ENCODE measurements at places on chromosomes 3 and 15. TPM values are rescaled to one million over a fixed set of nuclear protein-coding genes. Genes with fewer than 3 reads are reported as not detected.

Gene HPS3
- total RNA-seq: 18.0 TPM

Gene DNAJC17
- 43.6 TPM for total RNA-seq

Gene DAZL
- not detected for total RNA-seq

Gene FAM219B
- total RNA-seq: 39.3 TPM

Gene HGD
- 0.58 TPM for total RNA-seq

Gene UPK1B
- 0.41 TPM for total RNA-seq

DNA sequence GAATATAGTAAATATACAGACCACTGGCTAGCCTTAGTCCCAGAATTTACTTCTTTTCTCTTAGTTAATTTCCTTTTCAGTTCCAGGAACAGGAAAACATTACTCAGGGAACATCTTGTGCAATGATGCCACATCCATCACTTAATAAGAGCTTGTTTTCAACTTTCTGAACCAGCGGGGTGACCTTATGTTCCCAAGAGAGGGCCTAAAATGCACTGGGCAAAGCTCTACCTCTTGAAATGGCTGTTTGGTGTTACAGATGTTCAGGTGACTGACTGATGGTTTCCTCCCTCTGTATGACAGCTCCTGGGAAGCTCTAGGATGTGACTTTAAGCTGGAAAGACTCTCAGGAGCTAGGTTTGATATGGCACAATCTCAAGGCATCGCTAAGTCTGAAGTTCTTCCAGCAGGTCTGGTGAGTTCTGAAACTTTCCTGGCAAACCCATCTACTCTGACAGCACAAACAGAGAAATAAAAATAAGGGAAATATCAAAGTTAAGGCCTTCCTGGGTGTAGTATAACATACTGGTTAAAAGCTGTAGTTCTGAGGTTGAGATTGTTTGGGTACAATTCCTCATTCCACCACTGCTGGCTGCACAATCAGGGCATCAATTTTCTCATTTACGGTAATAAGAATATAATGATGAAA, 98.6 kb downstream of the ZIC1 start:
- no peaks in the 10 kb centered on the region for H3K27me3 ChIP-seq
- H3K36me3 ChIP-seq: no peaks in the 10 kb centered on the region

- H3K27ac ChIP-seq: no peak overlapping the region
- H3K4me3 ChIP-seq: no peak overlapping the region
- H3K4me1 ChIP-seq: no peaks in the 10 kb centered on the region
- peaks cover 9% of the 10 kb centered on the region for H3K27me3 ChIP-seq
- no peak for DNase-seq
- no peaks in the 10 kb centered on the region for H3K36me3 ChIP-seq
Measured at GRCh38 chr15:61715082-61715481, 345.2 kb downstream of the VPS13C start.

DNA sequence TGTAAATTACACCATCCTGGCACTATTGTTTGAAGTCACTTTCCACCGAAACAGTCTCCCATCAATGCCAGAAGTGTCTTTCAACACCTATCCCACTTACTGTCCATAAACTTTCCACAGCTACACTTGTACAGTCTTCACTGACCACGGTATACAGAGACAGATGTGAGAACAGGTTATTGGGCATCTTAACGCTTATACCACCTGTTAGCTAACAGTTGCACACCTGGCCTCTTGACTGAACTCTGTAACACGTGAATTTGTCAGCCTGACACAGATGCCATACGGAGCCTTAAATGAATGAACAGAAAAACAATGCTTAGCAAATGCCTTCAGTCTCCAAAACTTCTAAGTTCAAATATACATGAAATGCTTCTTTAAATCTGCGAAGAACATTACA, 440.5 kb downstream of the SHQ1 start:
- H3K36me3 ChIP-seq: peaks cover 14% of the 10 kb centered on the region
- no peak for DNase-seq

GRCh38 chr15:66474135-66474534, 23.4 kb downstream of the SNAPC5 start:
- peaks cover 19% of the 10 kb centered on the region for H3K36me3 ChIP-seq
- DNase-seq: no peak
- H3K27ac ChIP-seq: no peak overlapping the region
- H3K4me3 ChIP-seq: no peak overlapping the region
- no peaks in the 10 kb centered on the region for H3K27me3 ChIP-seq
- peaks cover 56% of the 10 kb centered on the region for H3K4me1 ChIP-seq

DNA sequence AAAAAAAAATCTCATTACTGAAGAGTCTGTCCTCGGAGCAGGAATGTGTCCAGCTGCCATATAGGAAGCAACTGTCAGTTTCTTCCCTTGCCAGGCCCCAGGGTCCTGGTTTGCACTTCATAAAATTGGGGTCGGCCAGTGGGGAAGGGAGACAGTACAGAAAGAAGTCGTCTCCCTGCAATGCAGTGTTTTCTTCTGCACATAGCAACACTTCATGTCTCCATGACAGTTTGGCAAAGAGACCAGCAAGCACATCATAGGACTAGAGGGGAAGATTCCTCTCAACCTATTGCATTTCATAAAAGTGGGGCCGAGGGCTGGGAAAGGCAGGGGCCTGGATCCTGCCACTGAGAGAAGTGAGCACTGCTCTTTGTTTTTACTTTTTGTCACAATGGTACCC, 138.2 kb upstream of the HACD2 start:
- peaks cover 5% of the 10 kb centered on the region for H3K27me3 ChIP-seq
- H3K4me3 ChIP-seq: no peak overlapping the region
- DNase-seq: no peak

DNA sequence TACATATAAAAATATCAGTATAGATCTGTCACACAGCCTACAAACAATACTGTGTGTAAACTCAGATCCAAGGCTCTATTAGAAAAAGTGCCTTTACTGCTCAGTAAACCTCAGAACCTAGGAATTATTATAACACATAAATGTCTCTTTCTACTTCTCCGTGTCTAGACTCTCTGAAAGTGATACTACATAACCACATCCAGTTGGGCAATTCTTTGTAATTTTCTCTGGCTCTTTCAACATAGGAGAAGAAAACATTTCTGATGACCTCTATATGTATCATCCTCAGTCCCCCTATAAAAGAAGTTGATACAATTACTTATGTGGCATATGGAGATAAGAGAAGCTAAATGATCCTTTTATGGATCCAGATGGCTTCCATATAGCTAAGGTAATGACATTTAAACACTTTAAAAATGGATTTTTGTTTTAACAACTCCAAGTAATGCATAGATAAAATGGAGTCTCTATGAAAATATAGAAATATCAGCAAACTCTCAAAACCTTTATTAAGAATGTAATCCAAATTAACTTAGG, 104.5 kb downstream of the LSAMP start:
- H3K4me1 ChIP-seq: no peaks in the 10 kb centered on the region
- H3K27ac ChIP-seq: no peak overlapping the region
- no peaks in the 10 kb centered on the region for H3K36me3 ChIP-seq

DNA sequence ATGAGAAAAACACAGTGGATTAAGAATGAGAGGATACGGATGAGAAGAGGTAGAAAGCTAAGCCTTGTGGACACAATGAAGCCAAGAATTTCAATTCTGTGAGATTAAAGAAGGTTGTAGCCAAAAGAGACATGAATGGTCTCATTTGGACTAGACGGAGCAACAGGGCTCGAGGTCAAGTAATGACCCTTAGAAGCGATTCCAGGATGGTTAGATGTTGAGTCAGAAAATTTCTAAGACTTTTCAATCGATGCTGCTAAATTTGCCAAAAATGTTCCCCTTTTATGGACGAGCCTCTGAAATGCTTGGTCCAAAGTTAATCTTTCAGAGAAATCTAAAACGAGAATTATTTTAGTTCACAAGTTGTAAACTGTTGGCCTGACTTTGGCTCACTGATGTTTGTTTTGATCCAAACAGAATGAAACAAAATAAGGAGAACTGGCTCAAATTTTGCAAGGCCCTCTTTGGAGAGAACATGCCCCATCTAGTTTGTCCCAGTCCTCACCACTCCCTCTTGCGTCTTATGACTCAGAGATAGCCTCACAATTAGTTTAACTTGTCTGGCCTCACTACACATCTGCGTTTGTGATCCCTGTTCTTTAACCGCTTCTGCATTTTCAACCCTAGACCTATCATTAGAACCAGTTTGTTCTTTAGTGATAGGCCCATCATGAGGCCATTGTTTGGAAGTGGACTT, 235.5 kb downstream of the PDZRN3 start:
- no peaks in the 10 kb centered on the region for H3K36me3 ChIP-seq
- no peaks in the 10 kb centered on the region for H3K4me1 ChIP-seq
- H3K27me3 ChIP-seq: peaks cover 4% of the 10 kb centered on the region

- H3K4me1 ChIP-seq: no peaks in the 10 kb centered on the region
- no peak overlapping the region for H3K4me3 ChIP-seq
- no peak for DNase-seq
- no peak overlapping the region for H3K27ac ChIP-seq
Measured at GRCh38 chr3:124351430-124352148, 359.7 kb upstream of the ROPN1 start.

DNA sequence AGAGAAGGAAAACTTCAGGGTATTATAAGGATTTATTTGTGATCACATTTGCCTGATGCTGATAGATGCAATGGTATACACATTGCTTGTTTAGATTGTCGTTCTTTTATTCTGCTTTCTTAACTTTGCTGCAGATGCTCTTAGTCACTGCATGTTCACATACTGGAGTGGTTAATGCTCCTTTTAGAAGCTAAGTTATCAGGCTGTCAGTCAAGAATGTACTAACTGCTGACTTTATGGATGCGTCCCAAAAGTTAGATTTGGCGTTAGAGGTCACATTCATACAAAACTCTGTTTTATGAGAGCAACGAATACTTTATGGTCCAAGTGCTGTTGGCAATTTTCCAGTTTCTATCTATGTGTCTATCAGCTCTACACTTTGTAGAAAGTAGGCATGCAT, 160.7 kb downstream of the BBX start:
- H3K4me3 ChIP-seq: no peak overlapping the region
- no peaks in the 10 kb centered on the region for H3K36me3 ChIP-seq
- no peak for DNase-seq
- H3K4me1 ChIP-seq: peaks cover 41% of the 10 kb centered on the region

DNA sequence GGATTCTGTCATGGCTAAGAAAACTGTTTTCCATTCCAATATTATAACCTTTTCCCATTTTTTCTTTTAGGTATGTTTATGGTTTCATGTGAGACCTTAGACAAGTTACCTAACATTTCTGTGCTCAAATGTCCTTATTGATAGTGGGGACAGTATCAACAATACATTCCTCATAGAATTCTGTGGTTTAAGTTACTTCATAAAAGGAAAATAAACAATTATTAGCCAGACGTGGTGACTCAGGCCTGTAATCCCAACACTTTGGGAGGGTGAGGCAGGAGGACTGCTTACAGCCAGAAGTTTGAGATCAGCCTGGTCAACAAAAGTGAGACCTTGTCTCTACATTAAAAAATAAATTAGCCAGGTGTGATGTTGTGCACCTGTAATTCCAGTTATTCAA, 436.8 kb upstream of the CNTN4 start:
- H3K27ac ChIP-seq: no peak overlapping the region
- H3K36me3 ChIP-seq: no peaks in the 10 kb centered on the region
- no peak overlapping the region for H3K4me3 ChIP-seq
- no peaks in the 10 kb centered on the region for H3K27me3 ChIP-seq
- no peaks in the 10 kb centered on the region for H3K4me1 ChIP-seq
- DNase-seq: no peak

DNA sequence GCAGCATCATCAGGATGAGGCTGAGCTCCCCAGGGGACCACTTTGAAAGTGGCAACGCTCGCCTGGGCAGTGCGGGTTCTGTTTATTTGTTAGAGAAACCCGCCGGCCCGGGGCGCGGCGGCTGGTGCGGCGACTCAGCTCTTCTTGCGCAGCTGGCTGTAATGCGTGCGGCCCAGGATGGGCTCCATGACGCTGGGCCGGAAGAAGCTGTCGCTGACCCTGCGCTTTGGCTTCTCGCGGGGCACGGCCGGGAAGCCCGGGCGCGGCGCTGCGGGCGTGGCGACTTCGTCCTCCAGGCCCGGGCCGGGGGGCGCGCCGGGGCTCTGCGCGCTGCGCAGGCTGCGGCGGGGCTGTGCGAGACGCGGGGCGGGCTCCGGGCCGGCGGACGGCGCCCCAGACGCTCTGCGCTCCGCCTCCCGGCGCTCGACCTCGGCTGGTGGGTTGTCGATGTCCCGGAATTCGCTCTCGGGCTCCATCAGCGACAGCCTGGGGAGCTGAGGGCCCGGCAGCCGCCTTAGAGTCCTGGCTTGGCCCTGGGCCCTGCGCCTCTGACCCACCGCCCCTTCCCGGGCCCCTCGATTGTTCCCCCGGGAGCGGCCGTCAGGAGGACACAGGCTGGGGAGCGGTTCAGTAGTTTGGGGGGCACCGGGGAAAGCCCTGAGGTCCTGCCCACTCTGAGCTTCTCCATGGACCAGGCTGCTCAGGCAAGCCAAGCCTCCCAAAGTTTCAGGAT, 10.3 kb upstream of the KIF7 start:
- no peaks in the 10 kb centered on the region for H3K36me3 ChIP-seq
- H3K4me3 ChIP-seq: no peak overlapping the region
- peak; percentile 36 for DNase-seq
- H3K27ac ChIP-seq: no peak overlapping the region
- peaks cover 1% of the 10 kb centered on the region for H3K4me1 ChIP-seq
- peaks cover 17% of the 10 kb centered on the region for H3K27me3 ChIP-seq

GRCh38 chr3:111336511-111336910, 205.5 kb upstream of the CD96 start:
- H3K4me3 ChIP-seq: no peak overlapping the region
- no peak for DNase-seq
- peaks cover 3% of the 10 kb centered on the region for H3K36me3 ChIP-seq
- H3K27me3 ChIP-seq: no peaks in the 10 kb centered on the region
- no peak overlapping the region for H3K27ac ChIP-seq

DNA sequence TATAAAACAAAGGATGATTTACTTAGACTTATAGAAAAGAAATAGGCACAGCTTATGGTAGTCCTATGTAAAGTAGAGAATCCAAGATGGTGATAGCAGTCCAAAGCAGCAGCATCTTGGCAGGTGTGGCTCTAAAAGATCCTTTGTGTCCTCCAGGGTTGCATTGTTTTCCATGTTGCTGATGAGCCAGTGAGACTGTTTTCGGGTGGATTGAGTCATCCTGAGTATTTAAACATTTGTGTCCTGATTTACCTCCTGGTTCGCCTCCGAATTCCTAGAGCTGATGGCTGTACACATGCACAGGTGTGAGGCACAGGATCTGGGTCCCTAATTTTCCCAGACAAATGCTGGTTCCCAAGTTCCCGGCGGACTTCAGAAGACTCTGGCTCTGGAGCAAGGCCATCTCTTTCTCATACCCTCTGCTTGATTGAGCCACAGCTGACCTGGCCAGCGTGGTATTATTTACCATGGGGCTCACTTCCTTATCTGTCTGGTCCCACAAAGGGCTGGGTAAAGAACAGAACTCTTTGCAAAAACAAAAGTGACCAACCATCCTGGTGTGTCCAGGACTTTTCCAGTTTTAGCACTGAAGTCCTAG, 51.0 kb downstream of the ARNT2 start:
- no peak overlapping the region for H3K4me3 ChIP-seq
- no peak overlapping the region for H3K27ac ChIP-seq
- no peaks in the 10 kb centered on the region for H3K4me1 ChIP-seq
- no peaks in the 10 kb centered on the region for H3K36me3 ChIP-seq
- DNase-seq: no peak

DNA sequence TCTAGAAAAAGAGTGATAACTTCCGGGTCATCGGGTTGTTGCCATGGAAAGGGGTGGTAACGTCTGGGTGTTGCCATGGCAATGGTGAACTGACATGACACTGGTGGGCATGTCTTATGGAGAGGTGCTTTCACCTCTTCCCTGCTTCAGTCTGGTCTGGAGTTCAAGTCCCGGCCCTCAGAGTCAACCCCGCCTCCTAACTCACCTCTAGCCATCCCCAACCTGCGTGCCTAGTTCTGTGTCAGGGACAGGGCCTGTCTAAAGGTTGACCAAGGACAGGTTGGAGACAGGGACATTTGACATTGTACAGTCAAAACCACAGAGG, 96.0 kb downstream of the LSM3 start:
- H3K4me3 ChIP-seq: no peak overlapping the region
- no peak overlapping the region for H3K27ac ChIP-seq
- H3K27me3 ChIP-seq: peaks cover 2% of the 10 kb centered on the region
- no peaks in the 10 kb centered on the region for H3K4me1 ChIP-seq
- DNase-seq: no peak

All from activated CD4-positive, alpha-beta T cell treated with anti-CD3 and anti-CD28 coated beads for 36 hours (primary cell).